ENCODE measurements at places on chromosomes 12 and 14. TPM values are rescaled to one million over a fixed set of nuclear protein-coding genes. Genes with fewer than 3 reads are reported as not detected.
A peak's percentile ranks its signal among the peaks of the same experiment; 100 is the strongest.

- DNase-seq, result no peak
Observed at GRCh38 chr14:53743371-53743770, 213.3 kb downstream of the BMP4 start.

DNA sequence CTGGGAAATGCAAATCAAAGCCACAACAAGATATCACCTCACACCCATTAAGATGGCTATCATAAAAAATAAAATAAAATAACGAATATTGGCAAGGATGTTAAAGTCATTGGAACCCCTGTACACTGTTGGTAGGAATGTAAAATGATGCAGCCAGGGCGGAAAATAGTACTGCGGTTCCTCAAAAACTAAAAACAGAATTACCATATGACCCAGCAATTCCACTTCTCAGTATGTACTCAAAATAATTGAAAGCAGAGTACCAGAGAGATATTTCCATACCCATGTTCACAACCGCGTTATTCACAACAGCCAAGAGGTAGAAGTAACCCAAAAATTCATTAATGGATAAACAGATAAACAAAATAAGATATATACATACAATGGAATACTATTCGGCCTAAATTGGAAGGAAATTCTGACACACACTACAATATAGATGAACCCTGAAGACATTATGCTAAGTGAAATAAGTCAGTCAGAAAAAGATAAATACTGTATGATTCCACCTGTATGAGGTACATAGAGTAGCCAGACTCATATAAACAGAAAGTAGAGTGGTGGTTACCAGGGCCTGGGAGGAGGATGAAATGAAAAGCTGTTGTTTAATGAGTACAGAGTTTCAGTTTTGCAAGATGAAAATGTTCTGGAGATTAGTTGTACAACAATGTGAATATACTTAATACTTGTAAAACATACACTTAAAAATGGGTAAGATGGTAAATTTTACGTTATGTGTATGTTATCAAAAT is 84.6 kb downstream of the TXNDC16 start:
- no peak for DNase-seq

GRCh38 chr14:105272623-105273022 is 24.3 kb downstream of the BTBD6 start:
- DNase-seq, result no peak

GRCh38 chr12:51626115-51626514 is 35.1 kb downstream of the SCN8A start:
- no peak for DNase-seq

- no peak for DNase-seq
Observed at GRCh38 chr14:96146131-96146771, 58.4 kb upstream of the BDKRB2 start.

DNA sequence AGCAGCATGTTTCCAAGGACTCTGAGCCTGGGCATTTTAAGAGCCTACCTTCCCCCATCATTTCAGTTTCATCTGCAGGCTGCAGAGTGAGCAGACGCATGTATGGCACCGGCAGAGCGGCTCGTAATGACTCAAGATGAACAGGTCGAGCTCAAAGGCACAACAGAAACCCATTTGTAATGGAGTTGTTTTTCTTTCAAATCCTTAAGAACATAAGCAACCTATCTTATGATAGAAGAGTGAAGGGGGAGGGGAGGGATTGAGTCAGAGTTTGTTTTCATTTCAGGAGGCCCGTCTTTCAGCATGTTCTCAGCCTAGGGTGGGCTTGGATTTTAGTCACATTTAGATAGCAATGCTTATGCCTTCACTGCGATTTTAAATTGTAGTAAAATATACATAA is 54.9 kb upstream of the CISTR start:
- no peak for DNase-seq

DNA sequence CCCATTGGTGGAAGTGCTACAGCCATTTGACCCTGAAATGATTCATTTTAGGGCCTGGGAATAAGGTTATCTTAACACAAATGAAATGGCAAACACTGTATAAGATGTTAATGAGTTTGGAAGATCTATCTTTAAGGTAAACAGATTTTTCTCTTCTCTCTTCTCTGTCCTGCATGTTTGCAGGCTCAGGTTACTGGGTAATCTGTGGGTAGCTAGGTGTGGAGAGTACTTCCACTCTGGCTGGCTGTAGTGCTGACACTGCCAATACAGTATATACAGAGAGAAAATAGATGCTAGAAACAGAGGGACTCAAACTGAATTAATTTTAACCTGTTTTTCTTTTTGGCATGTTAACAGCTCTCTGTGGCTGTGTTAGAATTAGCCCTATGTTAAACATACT is 84.6 kb downstream of the SLC38A6 start:
- DNase-seq, result no peak

DNA sequence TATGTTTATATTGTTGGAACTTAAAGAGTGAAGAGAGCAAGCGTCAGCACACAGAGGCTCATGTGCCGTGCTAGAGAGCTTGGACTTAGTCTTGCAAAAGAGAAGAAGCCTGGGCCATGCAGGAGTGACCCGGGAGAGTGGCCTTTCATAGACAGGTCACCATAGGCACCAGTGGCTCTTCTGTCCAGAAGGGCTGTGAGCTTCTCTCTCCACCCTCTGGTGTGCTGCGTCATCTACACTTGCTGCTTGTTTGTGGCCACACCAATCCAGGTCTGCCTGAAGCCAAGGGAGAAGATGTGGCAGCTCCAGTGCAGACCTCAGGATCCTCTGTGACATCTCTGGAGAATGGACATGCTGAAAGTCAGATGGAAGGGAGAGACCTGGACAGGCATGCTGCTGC is 74.4 kb downstream of the NTF3 start:
- no peak for DNase-seq

- no peak for DNase-seq
Observed at GRCh38 chr14:77055306-77055705, 26.8 kb upstream of the IRF2BPL start.

DNA sequence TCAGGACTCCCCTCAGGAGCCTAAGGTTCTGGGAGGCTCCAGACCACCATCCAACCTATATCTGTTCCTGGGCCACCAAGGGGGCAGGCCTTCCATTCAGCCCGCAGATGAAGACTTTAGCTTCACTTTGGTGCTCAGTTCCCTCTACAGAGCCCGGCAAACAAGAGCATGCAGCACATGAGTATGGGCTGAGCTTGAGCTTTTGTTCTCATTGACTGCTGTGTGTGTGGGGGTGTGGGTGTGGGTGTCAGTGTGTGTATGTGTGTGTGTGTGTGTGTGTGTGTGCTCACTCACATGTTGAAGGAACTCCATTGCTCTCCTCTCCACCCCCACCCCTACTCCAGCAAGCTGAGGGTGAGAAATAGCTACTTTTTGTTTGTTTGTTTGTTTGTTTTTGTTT is 219.1 kb downstream of the ZFP36L1 start:
- DNase-seq, result no peak

DNA sequence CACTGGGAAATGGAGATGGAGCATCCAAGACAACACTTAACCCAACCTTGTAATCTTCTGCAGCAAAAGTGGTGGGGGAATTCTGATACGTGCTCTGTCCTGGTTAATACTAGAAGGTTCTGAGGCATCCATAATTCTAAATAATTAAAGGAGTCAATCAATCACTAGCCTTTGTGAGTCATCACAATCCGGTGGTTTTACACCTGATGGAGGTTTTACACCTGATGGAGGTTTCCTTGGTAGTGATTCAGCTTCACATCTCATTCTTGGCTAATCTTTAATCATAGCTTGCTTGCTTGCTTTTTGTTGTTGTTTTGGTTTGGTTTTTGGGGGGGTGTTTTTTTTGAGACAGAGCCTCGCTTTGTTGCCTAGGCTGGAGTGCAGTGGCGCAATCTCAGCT is 343.4 kb downstream of the DPF3 start:
- DNase-seq, result no peak

- no peak for DNase-seq
Observed at GRCh38 chr14:85057221-85057620, 472.7 kb upstream of the FLRT2 start.

DNA sequence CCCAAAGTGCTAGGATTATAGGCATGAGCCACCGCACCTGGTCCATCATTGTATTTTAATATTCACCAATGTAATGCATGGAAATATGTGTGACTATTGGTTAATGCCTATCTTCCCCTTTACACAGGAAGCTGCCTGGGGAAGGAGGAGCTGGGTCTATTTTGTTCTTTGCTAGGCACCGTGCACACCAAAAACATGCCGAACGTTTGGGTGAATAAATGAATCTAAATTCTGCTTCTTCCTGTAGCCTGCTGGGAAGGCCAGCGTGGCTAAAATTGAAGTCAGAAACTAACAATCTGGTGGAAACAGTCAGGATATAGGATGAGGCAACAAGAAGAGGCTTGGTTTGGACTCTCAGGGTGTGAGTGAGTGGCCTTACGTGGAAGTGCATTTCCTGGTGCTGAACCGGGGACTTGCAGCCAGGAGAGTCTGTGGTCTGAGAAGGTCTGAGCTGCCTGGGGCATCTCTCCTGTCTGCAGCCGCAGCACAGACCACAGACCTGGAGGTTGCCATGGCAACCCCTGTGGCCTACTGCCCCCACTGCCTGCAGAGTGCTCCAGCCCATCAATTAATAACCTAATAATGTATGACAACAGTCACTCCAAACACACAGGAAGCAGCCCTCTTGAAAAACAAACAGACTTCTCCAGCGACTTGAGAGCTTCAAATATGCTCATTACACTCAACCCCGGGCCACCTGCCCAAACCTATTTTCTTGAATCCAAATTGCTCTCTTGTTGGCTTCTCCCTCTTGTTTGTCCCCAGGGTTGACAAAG is 5.5 kb upstream of the GPR68 start:
- peak; percentile 61 for DNase-seq

GRCh38 chr14:45038865-45039264 is 45.1 kb upstream of the PRPF39 start:
- no peak for DNase-seq

GRCh38 chr14:96268431-96269358 is 12.7 kb downstream of the BDKRB1 start:
- no peak for DNase-seq

- no peak for DNase-seq
Observed at GRCh38 chr12:22458298-22458937, 85.9 kb downstream of the C2CD5 start.

DNA sequence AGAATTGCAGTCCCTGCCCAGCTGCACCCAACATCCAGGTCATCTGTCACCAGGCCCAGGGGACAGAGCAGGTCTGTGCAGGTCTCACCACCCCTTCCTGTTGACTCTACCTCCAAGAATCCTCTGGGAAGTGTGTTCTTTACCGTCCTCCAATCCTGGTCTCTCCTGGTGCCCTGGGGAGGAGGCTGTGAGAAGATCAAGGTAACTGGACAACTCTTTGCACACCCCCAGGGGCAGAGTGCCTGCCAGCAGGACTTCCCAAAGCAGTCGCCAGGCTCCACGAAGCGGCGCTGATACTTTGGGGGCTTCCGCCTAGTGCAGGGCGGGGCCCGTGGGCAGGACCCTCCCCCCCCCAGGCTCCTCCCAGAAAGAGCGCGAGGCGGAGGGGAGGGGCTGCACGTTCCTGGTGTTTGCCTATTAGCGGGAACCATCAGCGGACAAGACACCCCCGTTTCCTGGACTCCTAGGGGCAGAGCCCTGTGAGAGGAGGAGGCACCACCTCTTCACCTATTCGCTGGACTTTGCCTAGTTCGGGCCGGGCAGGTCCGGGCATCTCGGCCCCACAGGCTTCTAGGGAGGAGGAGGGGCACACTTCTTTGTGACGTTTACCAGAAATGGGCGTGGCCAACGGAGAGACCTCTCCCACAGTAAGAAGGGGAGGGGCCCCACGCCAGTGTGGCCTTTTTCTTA is 918.0 kb downstream of the AACS start:
- no peak for DNase-seq

DNA sequence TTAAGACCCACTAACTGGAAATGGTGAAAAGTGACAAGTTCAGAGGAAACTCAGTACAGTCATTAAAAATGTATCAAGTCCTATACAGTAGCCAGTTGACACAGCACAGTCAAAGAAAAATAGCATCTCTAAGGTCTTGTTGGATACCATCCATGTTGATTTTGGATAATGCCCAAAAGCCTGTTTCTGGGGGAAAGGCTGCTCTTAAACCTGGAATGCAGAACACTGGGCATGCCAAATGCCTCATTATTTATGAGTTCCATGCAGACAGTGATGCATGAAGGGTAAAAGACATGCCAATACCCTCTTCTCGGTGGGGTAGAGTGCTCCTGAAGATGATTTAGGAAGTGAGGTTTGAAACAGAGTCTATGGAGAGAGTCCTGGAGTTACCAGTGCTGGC is 29.6 kb downstream of the KCNK13 start:
- no peak for DNase-seq

The SLC6A13 gene
- total RNA-seq, result 0.27 TPM

The STON2 gene
- 0.44 TPM for total RNA-seq

The KLRC3 gene
- not detected for total RNA-seq

The KRT3 gene
- total RNA-seq, result 0.08 TPM

The PRB2 gene
- total RNA-seq, result not detected

The NELL2 gene
- total RNA-seq, result 16.4 TPM

The RDH16 gene
- total RNA-seq, result 0.23 TPM

The GPR132 gene
- 24.6 TPM for total RNA-seq

The FAM216A gene
- 40.8 TPM for total RNA-seq

The NGB gene
- not detected for total RNA-seq

The ANG gene
- 0.57 TPM for total RNA-seq

The PELI2 gene
- total RNA-seq, result 4.4 TPM

The LRRC10 gene
- total RNA-seq, result not detected

The SLC2A3 gene
- 226 TPM for total RNA-seq

The DENND5B gene
- total RNA-seq, result 0.93 TPM

Measured in activated T-helper 1 cell treated with anti-CD3 and anti-CD28 coated beads, Interleukin-12 subunit alpha, Interleukin-12 subunit beta, Interleukin-2, Interleukin-4 antibody, amounts not matched to agents 30 ng/mL and 10 ng/mL and 1 ng/mL, durations not matched to agents 14 hours and 24 hours and 36 hours (primary cell).